ENCODE measurements at places on chromosomes 1 and 21.

GRCh38 chr1:221117548-221117951 lies 238.3 kb downstream of the HLX start:
- DNase-seq, result no peak

GRCh38 chr1:189627427-189627826 lies 850.2 kb downstream of the BRINP3 start:
- DNase-seq, result no peak

DNA sequence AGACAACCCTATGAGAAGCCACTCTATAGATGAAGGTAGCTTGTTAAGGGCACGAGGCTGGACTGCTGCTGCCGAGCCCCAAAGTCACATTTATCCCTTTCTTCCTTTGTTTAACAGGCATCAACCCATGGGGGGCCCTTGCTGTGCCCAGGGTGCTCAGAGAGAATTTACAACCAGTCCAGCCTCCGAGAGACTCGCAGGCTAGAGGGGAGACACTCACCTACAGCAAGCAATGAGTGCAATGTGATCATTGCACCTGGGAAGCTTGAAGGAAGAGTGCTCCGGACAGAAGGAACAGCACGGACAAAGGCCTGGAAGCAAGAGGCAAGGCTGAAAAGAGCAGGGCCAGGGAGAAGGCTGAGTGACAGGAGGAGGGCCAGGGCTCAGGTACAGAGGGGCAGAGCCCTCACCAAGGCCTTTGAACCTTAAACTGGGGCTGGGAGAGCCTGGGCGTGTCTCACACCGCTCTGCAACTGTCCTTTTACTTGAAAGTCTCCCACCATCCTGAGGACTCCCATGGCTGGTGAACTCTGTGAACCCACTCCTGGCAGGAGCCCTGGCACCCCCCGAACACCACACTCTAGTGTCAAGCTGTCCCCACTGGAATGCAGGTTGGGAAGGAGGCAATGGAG lies 27.3 kb downstream of the DMRTB1 start:
- no peak for DNase-seq

GRCh38 chr1:164619006-164619784 lies 60.2 kb downstream of the PBX1 start:
- no peak for DNase-seq

DNA sequence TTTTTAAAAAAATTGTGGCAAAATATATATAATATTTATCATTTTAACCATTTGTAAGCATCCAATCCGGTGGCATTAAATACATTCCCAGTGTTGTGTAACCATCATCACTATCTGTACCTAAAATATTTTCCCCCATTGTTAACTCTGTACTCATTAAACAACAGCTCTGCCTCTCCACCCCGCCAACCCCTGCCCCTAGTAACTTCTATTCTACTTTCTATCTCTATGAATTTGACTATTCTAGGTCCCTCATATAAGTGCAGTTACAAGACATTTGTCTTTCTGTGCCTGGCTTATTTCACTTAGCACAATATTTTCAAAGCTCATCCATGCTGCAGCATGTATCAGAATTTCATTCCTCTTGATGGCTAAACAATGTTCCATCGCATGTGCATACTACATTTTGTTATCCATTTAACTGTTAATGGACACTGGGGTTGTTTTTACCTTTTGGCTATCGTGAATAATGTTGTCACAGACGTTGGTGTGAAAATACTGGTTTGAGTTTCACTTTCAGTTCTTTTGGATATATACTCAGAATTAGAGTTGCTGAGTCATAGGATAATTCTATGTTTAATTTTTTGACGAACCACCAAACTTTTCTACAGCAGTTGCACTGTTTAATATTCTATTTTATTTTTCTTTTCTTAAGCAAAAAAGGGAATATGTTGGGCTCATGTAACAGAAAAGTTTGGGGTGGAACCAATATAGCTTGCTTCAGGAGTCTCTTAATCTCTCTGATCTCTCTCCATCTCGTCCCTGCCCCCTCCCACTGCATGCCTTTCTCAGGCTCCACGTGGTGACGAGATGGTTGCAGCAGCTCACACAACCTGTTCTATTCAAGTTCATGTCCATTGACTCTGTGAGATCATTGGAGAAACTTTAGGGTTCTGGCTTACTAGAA lies 25.2 kb upstream of the RCAN1 start:
- DNase-seq, result no peak

- peak; percentile 20 for DNase-seq
Observed at GRCh38 chr1:60978421-60979357, 103.7 kb upstream of the NFIA start.

DNA sequence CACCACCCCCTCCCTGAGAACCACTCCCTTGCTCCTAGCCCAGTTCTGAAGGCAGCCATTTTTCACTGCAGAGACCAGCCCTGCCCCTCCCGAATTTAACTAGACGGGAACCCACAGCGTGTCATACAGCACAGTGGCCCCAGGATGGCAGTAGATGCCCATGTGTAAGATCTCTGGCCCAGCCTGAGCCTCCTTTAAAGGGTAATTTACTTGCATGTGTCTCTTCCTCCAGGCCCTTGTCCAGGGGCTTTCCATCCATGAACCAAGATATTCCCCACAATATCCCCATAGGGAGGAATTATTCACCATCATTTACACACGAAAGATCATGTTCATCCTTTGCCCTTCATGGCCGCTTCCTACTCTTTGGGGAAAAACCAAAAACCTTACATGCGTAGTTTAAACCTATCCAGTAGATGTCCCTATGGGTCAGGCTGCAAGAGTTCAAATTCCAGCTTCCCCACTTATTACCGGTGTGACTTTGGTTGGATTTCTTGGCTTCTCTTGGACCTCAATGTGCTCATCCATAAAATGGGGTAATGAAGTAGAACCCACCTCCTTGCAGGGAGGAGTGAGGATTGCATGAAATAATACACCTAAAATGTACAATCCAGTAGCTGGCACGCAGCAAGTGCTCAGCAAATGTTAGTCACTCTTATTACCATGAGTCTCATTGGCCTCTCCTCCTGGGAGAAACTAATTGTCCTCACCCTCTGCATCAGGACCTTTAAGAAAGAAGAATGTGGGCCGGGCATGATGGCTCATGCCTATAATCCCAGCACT lies 4.0 kb upstream of the LACTBL1 start:
- peak; percentile 79 for DNase-seq

- DNase-seq, result peak; percentile 35
Observed at GRCh38 chr1:27057389-27057788, 44.7 kb upstream of the TENT5B start.

DNA sequence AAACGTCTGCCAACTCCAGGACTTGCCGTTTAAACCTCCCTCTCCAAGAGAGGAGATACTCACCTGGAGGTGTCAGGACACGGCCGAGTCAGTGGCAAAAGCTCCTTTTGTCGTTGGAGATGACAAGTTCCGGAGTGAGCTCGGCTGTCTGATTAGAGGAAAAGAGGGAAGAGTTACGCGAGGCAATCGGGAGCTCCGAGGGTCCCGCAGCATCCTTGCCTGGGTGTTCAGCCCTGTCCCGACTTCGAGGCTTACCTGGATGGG lies 497 bp downstream of the ID3 start:
- DNase-seq, result no peak

DNA sequence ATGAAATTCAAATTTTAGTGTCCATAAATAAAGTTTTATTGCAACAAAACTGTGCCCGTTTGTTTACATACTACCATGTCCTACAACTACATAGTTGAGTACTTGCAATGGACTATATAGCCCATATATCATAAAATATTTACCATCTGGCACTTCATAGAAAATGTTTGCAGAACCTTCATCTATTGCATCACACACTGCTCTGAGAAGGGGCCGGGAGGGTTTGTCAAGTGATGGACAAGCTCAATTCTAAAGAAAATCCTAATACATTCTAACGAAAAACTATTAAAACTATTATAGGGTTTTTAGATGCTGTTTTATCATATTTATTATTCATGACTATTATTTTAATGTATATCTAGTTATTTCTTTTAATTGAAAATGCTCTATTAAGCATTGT lies 35.9 kb downstream of the RGSL1 start:
- no peak for DNase-seq

GRCh38 chr1:21865943-21866706 lies 54.1 kb downstream of the LDLRAD2 start:
- peak; percentile 65 for DNase-seq

DNA sequence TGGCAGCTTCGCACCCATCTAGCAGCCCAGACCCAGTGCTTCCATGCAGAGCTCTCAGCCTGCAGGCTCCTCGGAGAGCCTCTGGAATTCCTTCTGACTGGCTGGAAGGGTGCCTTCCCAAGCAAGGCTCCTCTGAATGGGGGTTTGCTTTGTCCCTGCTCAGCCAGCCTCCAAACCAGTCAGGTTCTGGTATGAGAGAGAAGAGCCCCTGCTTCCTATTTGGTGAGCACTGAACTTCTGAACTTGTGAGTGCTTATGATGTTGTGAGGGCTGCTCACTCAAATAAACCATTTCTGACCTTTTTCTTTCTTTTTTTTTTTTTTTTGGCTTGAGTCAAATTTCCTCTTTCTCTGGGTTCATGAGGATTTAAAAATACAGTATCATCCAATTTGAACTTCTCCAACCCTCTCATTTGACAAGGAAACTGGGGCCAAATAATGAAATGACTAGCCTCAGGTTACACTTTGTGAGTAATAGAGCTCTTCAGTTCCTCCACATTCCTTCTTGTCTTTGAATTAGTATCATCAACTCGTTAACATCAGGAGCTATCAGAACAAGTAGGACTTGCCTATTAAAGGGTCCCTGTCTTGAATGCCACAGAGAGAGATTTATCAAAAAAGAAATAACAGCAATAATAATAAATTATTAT lies 39.6 kb downstream of the GFI1 start:
- DNase-seq, result peak; percentile 20

DNA sequence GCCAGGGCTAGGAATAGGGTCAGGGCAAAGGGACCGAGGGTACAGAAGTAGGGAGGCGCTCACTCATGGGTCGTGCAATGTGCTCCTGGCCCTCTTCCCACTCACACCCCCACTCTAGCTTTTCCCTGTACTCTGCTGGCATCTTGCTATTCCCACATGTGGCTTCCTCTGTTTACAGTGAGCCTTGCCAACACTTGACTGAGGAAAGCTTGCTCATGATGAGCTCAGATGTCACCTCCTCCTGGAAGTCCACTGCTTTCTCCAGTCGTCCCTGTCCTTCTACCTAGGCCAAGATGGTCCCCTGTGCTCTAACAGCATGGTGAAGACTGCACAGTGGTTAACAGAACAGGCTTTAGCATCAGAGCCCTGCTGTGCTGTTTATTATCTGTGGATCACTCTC lies 8.0 kb upstream of the RIMS3 start:
- no peak for DNase-seq

DNA sequence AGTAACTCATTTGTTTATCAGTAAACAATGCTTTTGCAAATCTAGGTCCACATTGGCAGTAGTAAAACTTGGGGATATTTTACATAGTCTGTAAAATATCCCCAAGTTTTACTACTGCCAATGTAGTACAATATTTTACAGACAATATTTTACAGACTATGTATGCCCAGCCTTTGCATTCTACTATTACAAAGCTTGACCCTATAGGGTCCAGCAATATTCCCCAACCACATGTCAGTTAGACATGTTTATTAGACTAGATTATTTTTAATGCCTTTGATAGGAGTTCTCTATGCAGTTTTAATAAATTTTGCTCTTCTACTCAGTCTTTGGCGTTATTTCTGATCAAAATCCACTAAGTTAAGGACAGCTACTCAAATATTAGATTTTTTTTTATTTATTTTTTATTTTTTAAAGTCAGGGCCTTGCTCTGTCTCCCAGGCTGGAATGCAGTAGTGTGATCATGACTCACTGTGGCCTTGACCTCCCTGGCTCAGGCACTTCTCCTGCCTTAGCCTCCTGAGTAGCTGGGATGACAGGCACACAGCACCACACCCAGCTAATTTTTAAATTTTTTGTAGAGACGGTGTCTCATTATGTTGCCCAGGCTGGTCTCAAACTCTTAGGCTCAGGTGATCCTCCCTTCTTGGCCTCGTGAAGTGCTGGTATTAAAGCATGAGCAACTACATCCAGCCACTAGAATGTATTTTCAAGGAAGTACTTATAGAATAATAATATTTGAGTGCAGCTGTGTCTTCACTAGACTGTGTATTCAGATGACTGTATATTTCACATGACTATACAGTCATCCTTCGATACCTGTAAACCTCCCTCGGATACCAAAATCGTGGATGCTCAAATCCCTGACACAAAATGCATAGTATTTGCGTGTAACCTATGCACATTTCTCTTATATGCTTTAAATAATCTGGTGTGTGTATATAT lies 19.8 kb downstream of the MIER1 start:
- DNase-seq, result no peak

GRCh38 chr21:17987382-17988101 lies 168.4 kb upstream of the C21orf91 start:
- no peak for DNase-seq

DNA sequence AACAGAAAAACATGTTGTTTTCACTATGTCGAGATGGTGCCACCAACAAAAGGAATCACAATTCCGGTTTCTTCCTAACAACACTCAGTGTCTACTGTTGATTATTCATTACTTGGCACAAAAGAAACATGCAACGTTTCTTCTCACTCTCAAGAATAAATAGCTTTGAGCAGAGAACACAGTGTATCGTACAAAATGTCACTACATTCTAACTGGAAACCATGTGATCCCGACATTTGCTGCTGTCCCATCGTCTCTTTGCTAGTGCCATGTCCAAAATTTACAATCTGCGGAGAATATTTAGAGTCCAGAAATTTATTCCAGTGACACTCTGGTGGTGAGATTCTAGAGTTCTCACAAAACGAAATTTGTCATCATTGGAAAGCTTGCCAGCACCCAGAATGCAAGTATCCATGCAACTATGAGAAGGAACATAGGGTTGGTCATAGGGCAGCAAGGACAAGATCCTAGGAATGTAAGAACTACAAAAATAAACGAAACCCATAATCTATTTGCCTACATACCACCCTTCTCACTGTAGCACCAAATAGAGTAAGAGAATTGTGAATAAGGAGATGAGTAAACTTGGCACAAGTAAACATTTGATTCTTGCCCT lies 505.1 kb downstream of the LTN1 start:
- DNase-seq, result no peak

DNA sequence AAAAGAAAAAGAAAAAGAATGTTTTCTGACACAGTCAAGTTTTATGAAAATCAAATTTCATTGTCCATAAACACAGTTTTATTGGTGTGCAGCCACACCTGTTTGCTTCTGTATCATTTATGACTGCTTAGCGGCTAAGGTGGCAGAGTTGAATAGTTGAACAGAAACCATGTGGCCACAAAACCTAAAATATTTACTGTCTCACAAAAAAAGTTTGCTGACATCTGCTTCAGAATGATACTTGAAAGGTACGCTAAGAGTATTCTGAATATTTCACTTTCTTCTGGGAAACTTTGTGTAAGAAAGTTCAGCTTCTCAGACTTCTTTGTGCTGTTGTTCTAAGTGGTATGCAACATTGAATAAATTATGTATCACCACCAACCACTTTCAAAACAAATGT lies 6.2 kb downstream of the KCNK1 start:
- no peak for DNase-seq

DNA sequence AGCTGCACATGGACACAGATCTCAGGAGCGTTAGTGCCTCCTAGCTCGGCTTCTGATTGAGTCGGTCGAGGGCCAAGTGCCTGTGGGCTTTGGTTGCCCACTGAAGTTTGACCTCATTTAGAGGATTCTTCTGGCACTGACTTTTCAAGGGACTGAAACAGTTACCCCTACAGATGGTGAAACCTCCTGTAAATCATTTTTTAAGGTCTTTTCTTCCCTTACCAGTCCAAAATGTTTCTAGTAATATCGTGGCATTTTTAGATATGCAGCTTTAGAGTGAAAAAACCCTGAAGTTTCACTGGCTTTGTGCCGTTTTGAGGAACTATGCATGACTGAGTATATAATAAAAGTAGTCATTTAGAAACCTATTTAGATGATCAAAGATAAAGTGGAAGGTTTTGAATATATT lies 34.7 kb upstream of the L1TD1 start:
- no peak for DNase-seq

Data from WTC11 (cell line).